NCI-H524 (cell line): ENCODE measurements at places on chromosomes 12 and 14.
A peak's percentile ranks its signal among the peaks of the same experiment; 100 is the strongest.

- DNase-seq = no peak
These were observed 9.3 kb downstream of the SYNE3 start for GRCh38 chr14:95507174-95507573.

- peak; percentile 69 for DNase-seq
These were observed 29.0 kb downstream of the DACT1 start for GRCh38 chr14:58666737-58667136.

GRCh38 chr12:53561590-53561953 lies 54.3 kb upstream of the NPFF start:
- DNase-seq = no peak

DNA sequence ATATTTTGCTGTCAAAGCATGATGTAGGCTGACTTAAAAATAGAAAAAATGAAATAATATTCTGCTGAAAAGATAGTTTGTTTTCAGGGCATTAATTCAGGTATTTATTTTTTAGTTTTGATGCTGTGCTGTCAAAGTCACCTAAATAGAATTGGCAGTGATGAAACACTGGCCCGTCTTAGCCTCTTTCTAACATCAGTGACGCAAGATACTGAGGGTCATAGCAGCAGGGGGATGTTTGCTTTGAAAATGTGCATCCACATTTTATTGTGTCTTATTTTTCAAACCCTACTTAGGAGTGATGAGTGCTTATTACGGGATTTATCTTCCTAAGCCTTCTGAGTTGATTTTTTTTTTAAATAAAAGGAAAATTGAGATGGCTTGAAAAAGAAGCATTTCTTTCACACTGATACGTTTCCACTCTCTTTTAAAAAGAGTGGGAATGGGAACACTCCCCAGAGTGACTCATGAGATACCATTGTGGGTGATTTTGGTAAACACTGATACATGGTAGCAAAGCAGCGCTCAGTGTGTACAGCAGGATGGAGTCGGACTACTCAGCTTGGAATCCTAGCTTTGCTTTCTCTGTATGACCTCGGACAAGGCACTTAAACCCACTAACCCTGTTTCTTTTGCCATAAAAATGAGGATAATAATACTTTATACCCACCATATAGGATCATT lies 290.8 kb downstream of the ERC1 start:
- DNase-seq = no peak

DNA sequence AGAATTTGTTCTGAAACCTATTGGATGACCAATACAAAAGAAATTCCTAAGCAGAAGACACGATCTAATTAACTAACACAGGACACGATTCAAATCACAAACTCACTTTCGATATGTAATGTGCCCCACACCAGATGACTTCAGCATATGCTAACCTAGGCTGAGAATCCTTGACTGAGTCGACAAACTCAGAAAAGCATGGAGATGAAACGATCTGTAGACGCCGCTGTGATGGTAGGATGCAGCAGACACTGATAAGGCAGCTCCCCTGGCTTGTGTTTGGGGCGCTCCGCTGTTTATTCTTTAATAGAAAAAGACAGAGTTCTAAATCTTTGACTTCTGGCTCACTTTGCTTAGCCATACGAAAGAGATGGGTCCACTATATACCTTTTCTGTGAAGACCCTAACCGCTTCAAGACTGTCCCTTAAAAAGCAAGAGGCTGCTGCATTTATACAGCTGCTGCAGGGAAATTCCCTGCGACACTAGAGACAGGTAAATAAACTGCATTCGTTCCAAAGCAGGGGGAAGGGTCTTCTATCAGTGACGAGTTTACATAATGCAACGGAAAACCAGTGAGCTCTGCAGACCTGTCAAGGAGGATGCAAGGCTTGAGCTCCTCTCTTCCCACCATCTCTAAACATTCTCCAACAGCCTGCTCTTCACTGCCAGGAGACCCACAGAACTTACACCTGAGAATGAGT lies 929 bp downstream of the CHD8 start:
- DNase-seq = no peak

DNA sequence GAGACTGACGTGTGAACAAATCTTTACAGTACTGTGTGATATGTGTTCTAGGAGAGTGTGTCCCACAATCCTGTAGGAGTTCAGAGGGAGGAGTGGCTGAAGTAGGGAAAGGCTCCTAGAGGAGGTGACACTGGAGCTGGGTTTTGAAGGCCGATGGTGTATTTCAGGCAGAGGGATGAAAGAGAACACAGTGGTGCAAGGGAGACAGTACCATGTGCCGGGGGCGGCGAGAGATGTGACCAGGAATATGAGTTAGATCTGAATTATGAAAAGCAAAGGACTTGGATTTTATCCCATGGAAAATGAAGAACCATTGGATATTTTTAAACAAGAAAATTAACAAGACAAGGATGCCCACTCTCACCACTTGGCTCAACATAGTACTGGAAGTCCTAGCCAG lies 77.0 kb upstream of the ESRRB start:
- no peak for DNase-seq

GRCh38 chr12:67590149-67590790 lies 58.3 kb upstream of the DYRK2 start:
- no peak for DNase-seq

- DNase-seq = no peak
These were observed 219.2 kb downstream of the TMEM121 start for GRCh38 chr14:105745433-105746123.

- no peak for DNase-seq
These were observed 1216.4 kb upstream of the USP15 start for GRCh38 chr12:61043838-61044237.

- peak; percentile 36 for DNase-seq
These were observed 1.4 kb downstream of the MEG3 start for GRCh38 chr14:100827101-100828021.

- DNase-seq = no peak
These were observed 39.2 kb downstream of the PRIMA1 start for GRCh38 chr14:93749076-93749420.

DNA sequence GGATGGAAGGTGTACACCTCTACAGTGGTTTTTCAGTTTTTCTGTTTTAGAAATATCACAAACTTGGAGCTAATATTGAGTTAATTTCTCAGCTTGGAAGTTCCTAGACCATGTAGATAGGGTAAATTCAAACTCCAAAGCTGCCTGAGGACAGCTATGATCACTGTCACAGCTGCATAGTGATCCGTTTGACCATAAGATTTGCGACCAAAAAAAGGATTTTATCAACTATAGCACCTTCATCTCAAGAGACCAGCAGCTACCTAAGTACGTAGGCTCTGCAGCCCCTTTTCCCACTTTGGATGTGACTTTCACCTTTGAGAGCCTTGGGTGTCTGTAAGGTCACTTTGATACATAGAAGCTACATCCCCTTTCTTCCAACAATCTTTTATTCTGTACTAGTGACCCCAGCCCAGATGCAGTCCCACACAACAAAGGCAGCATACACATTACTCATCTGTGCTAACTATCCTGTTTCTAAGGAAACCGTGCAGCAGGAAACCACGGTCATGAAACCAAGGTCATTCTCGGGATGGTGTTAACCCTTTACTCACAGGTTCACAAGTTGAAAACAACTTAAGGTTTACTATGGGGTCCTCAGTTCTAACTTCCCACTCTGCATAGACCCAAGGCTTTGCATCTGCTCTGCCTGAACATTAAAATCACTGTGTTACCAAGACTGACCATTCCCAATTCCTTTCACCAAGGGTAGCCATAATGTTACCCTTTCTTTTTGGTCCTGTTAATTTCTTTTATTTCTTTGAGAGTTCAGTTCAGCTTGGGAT lies 75.4 kb downstream of the IFT81 start:
- DNase-seq = no peak

DNA sequence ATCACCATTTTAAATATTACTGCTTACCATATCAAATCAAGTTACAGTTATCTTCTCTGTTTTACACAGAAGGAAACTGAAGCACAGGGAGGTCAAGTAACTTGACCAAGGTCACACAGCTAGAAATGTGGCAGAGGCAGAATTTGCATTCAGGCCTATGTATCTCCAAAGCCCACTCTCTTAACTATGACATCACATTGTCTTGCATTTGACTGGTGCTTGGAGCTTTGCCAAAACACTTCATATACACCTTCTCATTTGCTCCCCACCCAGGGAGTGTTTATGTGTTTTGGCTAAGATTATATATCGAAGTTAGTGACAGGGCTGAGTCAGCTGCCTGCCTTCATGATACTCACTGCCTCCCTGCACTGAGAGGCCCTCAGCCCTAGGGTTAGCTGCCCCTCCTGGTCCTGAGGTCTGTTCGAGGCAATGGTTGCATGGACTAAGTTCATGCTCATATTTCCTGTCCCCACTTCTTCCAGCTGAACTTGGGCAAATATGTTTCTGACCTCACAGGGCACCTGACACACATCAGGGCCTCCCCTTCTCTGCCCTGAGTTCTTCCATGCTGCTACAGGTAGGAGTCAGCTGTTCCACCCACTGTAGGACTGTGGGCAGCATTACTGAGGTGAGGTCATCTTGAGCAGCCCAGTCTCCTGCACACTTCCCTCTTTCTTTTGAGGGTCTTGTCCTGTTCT lies 1.8 kb downstream of the GALNT6 start:
- no peak for DNase-seq

GRCh38 chr14:76715511-76716081 lies 45.7 kb upstream of the VASH1 start:
- peak; percentile 99 for DNase-seq

GRCh38 chr12:104216521-104216924 lies 944 bp downstream of the TXNRD1 start:
- peak; percentile 22 for DNase-seq
